IMR-90 (cell line): ENCODE measurements at places on chromosomes 5 and 9.

DNA sequence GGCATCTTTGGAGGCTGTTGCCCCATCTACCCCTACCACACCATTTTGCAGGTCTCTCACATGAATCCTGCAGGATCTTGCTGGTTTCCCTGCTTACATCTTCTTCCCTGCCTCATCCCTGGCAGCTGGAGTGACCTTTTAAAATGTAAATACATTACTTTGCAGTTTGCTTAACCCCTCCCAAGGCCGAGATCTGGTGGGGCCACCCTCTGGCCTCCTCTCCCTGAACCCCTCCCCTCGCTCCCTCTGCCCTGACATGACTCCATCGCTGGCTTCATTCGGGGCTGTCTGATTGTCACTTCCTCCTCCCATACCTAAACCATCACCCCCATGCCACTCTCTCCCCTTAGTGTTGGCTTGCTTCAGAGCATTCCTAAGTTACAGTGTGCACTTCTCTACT is 12.6 kb upstream of the PALM2AKAP2 start:
- peaks cover 36% of the 10 kb centered on the region for H3K4me1 ChIP-seq
- peak overlapping the region; percentile 86 for H3K27ac ChIP-seq
- DNase-seq: no peak
- H3K27me3 ChIP-seq: no peaks in the 10 kb centered on the region

DNA sequence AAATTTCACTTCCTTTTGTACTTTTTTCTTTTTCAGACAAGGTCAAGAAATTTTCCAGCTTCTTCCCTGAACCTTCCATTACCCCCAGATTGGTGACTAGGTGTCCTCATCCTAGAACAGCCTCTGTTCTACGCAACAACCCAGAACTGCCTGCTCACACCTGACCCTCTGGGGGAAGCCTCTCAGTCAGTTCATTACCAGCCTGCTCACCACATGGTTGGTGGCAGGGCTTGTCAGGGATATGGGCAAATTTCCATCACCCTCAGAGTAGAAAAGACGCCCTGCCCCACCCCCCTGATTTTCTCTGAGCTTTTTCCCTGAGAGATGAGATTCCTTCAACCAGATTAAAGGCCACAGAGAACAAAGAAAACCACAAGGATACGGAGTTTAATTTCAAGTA is 5.3 kb upstream of the CFAP95 start:
- H3K4me3 ChIP-seq: no peak overlapping the region
- H3K36me3 ChIP-seq: no peaks in the 10 kb centered on the region
- peaks cover 2% of the 10 kb centered on the region; the same call in 1 of the 2 replicates for H3K4me1 ChIP-seq
- H3K27ac ChIP-seq: no peak overlapping the region
- peaks cover 9% of the 10 kb centered on the region for H3K27me3 ChIP-seq

- no peaks in the 10 kb centered on the region for H3K4me1 ChIP-seq
- no peak overlapping the region for H3K27ac ChIP-seq
- H3K4me3 ChIP-seq: no peak overlapping the region
- no peak for DNase-seq
- H3K27me3 ChIP-seq: no peaks in the 10 kb centered on the region; the same call in 1 of the 2 replicates
Observed at GRCh38 chr5:2006193-2006970, 123.7 kb upstream of the IRX4 start.

DNA sequence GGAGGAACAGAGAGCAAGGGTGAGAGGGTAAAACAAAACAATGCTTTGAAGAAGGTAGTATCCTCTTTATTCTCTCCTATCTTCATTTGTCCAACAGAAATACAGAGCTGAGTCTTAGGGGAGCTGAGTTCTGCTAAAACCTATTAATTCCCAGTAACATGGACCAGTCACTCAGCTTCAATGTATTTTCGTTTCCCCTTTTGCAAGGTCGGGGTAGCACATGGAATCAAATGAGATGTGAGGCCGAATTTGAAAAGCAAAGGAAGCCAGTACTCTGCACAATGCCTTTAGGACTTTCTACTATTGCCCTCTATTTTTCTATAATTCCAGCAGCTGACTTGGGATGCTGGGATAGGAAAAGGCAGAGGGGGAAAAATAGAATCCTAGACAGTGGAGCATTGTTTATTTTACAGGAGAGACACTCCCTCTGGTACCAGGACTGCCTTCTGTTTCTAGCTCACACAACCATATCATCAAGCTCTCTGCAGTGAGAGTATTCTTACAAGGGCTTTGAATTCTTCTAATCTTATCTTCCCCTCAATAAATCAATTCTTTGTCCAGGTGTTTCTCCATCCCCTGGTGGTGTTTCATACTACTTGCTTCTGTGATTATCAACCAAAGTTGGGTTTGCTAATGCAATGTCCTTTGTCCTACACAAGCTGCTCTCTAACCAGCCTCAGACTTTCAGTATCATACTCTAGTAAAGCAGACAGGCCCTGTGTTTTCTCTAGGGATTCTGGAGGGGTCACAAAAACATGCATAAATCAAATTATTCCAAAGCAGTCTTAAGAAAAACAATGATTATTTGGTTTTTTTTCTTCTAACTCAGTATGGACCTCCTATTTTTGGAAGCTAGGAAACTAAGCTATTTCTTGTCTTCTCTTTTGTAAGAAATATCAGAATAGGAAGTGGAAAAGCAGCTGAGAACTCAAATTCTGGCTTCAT is 341.5 kb downstream of the OSTF1 start:
- DNase-seq: no peak
- no peaks in the 10 kb centered on the region for H3K4me1 ChIP-seq
- no peak overlapping the region for H3K27ac ChIP-seq

DNA sequence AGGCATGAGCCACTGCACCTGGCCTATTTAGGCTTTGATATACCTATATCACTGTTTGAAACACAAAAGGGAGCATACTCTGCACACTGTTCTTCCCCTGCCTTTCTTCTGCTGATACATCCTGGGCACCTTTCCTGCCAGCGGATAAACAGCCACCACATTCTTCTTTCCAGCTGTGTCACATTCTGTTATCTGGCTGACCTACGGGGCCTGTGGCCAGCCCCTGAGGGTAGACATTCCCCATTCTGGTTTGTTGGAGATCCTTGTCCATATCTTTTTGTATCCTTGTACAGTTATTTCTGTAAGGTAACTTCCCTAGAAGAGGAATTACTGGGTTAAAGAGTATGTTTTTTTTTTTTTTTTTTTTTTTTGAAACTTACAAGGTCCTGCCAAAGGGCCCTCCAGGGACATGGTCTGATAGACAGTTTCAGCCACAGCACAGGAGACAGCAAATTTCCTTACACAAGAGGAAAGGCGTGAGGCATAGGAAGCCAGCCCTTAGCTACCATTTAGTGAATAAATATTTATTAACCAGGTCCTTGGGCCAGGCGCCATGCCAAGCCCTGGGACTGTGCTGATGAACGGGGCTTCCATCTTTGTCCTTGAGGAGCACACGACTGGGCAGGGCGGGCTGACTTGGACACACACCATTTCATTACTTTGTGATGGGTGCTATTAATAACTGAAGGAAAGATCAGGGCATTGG is 57.8 kb downstream of the ERGIC1 start:
- DNase-seq: no peak
- peaks cover 29% of the 10 kb centered on the region for H3K4me1 ChIP-seq
- H3K36me3 ChIP-seq: peaks cover 25% of the 10 kb centered on the region
- no peak overlapping the region for H3K4me3 ChIP-seq
